ENCODE measurements at places on chromosomes 11 and 22.

DNA sequence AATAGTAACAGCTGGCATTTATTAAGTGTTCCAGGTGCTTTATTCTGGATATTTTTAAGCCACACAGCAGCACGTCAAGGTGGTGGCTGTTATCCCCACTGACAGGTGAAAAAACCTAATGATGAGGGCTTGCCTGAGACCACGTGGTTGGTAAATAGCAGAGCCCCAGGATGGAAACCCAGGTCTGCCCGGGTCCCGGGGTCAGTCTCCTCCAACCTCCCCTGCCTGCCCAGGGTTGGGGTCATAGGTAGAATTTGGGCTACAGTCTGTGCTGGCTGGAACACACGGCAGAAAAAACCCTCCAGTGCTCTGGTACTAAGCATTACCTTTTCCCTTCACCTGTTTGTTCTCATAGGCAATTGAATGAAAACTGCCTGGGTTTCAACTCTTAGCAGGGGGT, 57.9 kb downstream of the EFCAB6 start:
- no peak for DNase-seq

GRCh38 chr22:26576026-26576680, 13.8 kb downstream of the TPST2 start:
- DNase-seq: no peak

GRCh38 chr22:27554106-27554811, 247.3 kb downstream of the MN1 start:
- no peak for DNase-seq

DNA sequence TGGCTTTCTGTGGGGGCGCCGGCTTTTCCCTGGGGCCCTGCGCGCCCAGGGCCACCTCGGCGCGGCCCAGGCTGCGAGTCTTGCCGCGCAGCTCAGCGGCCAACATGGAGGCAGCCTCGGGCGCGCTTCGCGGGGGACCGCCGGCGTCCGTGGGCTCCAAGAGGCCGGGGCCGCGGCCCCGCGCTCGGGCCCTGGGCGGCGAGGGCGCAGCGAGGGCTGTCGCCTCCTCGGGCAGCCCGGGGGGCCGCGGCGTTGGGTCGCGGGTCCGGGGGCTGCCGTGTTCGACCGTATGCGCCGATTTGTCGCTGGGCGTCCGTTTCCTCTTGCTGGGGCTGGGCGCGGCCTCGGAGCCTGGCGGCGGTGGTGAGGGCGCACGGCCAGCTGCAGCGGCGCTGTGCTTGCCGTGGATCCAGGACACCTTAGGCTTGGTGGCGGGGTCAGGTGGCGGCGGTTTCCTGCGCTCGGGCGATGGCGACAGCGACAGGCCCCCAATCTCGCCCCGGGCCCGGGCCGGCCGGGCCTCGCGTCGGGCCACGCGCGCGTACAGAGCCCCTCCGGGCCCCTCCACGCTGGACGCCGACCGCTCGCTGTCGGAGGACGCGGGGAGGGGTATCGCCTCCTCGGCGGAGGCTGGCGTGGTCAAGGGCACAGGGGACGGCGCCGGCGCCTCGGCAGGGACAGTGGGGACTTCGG, 11.9 kb downstream of the SCARF2 start:
- no peak for DNase-seq

- DNase-seq: no peak
Measured at GRCh38 chr11:23391031-23391430, 530.8 kb upstream of the CCDC179 start.

- DNase-seq: no peak
Measured at GRCh38 chr11:72625691-72626413, 48.4 kb downstream of the PDE2A start.

GRCh38 chr11:21650961-21651360, 541.9 kb upstream of the ANO5 start:
- DNase-seq: no peak

DNA sequence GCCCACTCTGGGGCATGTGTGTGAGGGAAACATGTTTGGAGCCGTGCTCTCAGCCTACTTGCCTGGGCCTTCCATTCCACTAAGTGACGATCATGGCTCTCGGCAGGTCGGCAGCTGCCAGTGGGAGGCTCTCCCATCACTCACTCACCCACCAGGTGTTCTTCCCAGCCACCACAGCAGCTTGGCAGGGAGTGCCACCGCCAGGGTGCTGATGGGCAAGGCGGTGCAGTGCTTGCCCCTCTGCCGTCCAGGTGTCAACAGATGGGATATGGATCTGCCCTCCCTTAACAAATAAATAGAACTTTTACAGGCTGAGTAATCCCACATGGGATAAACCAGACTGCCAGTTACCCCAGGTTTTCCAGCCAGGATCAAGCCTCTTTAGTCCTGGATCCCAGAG, 205.5 kb upstream of the TMEM45B start:
- DNase-seq: no peak

DNA sequence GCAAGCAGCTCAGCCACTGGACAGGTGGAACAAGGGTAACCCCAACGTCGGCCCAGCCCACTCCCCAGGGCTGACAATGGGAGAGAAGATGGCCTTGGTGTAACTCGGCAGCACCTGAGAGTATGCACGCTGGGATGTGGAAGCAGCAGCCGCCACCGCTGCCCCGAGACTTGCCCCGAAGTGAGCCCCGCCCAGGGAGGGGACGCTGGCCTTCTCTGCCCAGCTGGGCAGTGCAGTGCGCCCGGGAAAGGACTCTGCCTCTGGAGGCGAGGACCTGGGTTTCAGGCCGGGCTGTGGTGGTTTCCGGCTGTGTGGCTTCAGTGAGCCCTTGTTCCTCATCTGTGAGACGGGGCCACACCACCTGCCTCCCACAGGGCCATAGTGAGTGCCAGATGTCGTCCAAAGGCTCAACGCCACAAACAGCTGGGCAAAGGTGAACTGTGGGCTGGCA, 8.6 kb upstream of the POLDIP3 start:
- DNase-seq: no peak

GRCh38 chr11:122681070-122681469, 25.5 kb downstream of the UBASH3B start:
- DNase-seq: no peak

DNA sequence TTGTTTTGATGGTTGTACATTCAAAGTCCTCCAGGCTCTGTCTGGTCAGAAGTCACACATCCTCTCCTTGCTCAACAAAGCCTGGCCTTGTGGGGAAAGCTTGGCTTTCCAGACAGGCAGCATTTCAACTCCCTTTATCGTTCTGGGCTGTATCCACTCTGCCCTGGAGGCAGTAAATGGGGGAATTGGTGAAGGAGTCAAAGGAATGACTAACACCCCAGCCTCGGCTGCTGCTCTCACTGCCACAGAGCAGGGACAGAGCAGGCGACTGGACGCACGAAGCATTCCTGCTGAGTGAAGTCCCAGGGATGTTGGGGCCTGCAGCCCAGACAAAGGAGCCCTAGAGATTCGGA, 52.8 kb downstream of the WNT11 start:
- DNase-seq: peak; percentile 67

DNA sequence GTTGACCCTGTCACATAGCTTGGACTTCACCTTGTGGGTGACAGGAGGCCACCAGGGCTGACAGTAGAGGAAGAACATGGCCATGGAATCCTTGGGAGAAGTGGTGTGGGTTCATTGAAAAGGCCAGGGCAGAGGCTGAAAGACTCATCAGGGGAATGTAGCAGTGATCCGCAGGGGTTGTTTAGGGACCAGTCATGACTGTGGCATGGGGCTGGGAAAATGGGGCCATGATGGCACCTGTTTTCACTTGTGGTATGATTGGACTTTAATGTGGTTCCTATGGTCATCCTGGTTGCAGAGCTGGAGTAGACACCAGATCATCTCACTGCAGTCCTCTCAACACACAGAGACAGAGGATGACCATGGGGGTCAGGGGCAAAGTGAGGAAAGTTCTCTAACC, 66.7 kb upstream of the MYEOV start:
- no peak for DNase-seq

DNA sequence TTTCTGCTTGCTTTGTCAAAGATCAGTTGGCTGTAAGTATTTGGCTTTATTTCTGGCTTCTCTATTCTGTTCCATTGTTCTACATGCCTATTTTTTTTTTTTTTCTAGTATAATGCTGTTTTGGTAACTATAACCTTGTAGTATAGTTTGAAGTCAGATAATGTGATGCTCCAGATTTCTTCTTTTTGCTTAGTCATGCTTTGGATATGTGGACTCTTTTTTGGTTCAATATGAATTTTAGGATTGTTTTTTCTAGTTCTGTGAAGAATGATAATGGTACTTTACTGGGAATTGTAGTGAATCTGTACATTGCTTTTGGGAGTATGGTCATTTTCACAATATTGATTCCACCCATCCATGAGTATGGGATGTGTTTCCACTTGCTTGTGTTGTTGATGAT, 37.9 kb upstream of the ARHGAP20 start:
- no peak for DNase-seq

GRCh38 chr11:130908061-130908460, 8.2 kb downstream of the SNX19 start:
- no peak for DNase-seq

GRCh38 chr11:114308689-114309089, 12.5 kb downstream of the NNMT start:
- DNase-seq: no peak

All from H54 (cell line).